ENCODE measurements at places on chromosomes 2 and 18.

- DNase-seq = no peak
These were observed 9.9 kb downstream of the OTX1 start for GRCh38 chr2:63060472-63060991.

DNA sequence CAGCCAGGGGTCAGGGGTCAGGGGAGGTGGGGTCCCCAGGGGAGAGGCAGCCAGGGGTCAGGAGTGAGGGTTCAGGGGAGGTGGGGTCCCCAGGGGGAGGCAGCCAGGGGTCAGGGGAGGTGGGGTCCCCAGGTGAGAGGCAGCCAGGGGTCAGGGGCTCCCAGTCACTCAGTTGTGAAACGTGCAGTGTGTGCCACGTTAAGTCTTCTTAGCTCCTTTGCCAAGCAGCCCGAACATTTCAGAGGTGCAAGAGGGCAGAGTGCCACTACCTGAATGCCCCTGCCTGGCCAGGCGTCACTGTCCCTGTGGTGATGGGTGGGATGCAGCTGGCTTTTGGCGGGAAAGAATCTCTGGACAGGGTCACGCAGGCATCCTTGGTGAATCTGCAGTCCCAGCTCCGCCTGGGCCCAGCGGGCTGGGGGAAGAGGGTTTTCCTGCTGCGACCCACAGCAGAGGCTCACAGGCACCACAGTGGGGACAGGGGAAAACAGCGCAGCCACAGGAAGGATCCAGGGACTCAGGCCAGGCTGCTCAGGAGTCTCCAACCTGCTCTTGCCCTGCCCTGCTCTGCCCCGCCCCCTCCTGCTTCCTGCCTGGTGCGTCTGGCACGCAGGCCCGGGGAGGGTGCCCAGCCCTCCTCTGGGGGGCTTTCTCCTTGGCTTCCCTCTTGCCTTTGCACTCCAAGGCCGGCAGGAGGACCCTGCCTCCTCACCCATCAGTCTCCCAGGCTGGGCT is 188.3 kb downstream of the TWIST2 start:
- DNase-seq = no peak

- no peak for DNase-seq
These were observed 2896.1 kb upstream of the TEKT4 start for GRCh38 chr2:91975130-91975491.

DNA sequence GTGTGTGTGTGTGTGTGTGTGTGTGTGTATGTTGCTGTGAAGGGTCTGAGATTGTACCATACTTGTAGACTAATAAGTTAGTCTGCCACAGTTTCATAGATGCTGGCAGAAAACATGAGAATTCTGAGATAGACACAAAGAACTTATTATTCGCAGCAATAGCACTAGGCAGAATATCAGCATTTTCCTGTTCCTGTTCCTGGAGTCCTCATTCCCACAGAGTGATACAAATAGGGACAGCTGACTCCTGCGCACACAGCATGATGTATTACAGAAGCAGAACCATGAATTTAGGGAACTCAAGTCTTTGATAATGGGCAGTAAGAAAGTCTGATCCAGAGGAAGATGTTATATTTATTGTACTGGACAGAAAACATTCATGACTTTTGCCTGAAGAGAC is 1466.3 kb downstream of the DPP10 start:
- no peak for DNase-seq

DNA sequence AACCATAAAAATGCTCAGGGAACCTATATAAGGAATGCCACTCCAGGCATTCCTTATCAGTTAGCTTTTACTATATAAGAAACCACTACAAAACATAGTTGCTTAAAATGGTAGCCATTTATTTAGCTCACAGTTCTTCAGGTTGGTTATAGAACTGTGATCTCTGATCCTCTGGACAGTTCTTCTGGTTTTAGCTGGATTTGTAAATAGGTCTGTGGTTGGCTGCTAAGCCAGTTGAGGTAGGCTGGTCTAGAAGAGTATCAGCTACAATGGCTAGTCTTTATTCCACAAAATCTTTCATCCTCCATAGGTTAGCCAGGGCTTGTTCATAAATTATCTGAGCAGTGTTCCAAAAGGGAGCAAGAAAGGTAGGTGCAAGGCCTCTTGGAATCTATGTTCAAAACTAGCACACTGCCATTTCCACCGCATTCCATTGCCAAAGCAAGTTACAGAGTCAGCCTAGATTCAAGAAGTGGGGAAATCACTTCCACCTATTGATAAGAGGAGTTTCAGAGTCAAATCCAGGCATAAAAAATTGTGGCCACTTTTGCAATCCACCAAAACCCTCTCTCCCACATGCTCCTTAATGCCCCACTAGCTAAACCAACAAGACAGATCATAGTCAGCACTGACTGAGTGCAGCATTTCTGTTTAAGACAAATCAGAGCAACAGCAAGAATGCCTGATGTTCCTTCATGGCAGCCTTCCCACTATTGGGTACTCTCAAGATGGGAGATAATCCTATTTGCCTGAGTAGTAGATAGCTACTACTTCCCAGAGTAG is 146.4 kb downstream of the IRS1 start:
- no peak for DNase-seq

DNA sequence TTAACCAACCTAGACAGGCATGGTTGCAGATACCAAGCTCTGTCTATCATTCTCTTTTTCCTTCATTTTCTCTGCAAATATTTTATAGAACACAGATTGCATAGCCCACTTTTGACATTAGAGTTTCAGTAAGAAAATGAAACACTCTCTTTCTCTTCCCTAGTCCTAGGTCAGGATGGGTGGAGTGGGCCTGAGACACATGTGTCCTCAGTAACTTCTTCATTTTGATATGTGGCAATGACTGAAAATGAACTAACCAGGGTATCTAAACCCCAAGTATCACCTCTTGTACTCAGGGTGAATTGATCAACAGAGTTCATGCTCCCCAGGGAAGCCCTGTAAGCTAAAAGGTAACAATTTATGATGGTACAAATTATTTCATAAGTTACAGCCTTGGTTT is 37.0 kb upstream of the KYNU start:
- no peak for DNase-seq

DNA sequence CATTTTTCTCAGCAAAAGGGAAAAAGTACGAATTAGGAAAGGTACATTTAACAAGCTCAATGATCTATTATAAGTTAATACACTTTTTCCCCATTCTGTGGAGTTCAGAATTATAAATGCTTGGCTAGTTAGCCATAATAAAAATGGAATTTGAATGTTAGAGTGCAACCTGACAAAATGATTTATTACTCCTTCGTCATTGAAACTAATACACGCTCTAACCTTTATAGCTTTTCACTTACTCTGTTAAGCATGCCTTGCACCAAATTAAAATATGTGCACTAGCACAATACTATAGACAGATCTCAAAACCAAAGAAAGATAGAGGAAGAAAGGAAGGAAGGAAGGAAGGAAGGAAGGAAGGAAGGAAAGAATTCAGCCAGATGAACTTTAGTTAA is 46.1 kb upstream of the FRZB start:
- DNase-seq = no peak

DNA sequence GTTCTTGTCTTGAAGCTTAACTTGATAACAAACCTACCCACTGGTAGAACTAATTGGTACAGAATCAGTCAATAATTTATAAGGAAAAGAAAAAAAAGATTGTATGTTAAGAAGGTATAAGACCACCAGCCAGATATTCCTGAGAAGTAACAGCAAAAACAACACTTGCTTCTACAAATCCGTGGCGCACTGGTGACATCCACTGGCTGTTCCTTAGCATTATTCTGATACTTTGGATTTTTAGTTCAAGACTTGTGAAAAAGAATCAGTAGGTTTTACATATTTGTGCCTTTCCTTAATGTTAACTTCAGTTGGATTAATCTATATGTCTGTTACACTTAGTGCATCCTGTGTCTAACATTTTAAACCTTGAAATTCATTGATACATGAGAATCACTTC is 141.8 kb downstream of the GRB14 start:
- DNase-seq = no peak

DNA sequence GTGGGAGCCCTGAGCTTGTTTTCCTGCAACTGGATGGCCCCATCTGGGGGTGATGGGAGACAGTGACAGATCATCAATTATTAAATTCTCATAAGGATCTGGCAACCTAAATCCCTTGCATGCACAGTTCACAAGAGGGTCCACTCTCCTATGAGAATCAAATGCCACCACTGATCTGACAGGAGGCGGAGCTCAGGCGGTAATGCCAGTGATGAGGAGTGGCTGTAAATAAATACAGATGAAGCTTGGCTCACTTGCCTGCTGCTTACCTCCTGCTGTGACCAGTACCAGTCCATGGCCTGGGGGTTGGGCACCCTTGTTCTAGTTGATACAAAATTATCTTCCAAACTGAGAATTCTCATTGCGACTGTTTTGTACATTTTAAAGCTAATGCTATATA is 258.6 kb downstream of the CTNNA2 start:
- no peak for DNase-seq

GRCh38 chr18:49223837-49224529 is 236.5 kb downstream of the DYM start:
- DNase-seq = no peak

- no peak for DNase-seq
These were observed 5.4 kb downstream of the CTAGE1 start for GRCh38 chr18:22412176-22412911.

DNA sequence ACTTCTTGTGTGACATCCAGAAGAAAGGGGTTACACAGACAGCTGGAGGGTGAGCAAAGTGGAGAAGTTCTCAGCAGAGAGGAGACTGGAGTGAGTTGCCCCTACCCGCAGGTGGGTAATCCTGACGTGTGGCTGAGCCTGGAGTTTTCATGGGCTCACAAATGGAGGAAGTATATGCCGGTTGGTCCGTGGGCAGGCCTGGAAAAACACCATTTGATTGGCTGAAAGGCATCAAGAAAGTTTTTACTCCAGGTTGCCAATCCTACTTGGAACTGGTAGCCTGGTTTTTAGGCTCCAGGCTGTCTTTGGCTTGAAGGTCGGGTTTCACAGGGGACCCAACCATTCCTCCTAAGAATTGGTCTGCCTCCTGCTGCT is 1177.4 kb upstream of the LRRTM1 start:
- no peak for DNase-seq

GRCh38 chr2:151260573-151261230 is 961 bp downstream of the RBM43 start:
- DNase-seq = no peak

DNA sequence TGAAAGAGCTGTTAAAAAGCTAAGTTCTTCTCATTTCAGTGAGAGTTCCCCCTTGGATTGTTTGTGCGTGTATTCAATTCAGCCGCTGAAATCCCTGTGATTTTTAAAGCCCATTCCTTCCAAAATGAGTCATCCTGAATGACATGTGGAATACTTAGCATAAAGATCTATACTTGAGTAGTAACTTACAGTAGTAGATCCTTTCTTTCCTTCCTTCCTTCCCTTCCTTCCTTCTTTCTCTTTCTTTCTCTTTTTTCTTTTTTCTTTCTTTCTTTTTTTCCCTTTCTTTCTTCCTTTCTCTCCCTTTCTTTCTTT is 18.2 kb upstream of the SOX11 start:
- no peak for DNase-seq

GRCh38 chr2:41854227-41854626 is 193.6 kb upstream of the PKDCC start:
- no peak for DNase-seq

- no peak for DNase-seq
These were observed 13.0 kb downstream of the DTNA start for GRCh38 chr18:34723143-34723542.

DNA sequence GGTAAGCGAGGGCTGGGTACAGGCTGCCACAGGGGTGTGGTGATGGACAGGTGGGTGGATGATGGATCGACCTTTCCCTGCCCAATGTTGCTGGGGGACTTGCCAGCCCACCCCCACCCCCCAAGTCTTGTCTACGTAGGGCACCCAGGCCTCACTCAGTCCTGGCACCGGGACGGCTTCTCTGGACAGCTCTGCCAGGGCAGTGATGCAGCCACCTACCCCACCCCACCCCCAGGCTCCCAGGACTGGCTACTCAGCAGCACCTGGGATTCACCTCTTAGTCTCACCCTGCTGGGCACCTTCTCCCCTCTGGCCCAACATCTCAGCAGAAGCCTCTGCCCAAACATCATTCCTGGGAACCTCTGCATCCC is 55.7 kb downstream of the ANKMY1 start:
- DNase-seq = no peak

DNA sequence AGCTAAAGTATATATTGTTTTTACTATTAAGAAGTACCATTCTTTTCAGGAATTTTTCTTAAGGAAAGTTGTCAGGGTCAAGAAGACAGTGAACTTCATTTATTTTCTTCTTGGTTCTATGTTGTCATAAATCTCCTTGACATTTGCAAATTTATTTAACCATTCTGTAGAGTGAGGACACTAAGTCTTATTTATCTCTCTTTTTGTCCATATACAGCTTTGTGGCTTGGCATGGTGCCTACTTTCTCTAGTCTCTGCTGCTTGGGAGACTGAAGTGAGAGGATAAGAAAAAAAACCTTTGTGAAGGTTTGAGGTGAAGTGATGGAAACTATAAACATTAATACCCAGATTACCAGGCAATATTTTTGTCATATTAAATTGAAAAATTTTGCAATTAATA is 1389.4 kb downstream of the SUCLG1 start:
- no peak for DNase-seq

DNA sequence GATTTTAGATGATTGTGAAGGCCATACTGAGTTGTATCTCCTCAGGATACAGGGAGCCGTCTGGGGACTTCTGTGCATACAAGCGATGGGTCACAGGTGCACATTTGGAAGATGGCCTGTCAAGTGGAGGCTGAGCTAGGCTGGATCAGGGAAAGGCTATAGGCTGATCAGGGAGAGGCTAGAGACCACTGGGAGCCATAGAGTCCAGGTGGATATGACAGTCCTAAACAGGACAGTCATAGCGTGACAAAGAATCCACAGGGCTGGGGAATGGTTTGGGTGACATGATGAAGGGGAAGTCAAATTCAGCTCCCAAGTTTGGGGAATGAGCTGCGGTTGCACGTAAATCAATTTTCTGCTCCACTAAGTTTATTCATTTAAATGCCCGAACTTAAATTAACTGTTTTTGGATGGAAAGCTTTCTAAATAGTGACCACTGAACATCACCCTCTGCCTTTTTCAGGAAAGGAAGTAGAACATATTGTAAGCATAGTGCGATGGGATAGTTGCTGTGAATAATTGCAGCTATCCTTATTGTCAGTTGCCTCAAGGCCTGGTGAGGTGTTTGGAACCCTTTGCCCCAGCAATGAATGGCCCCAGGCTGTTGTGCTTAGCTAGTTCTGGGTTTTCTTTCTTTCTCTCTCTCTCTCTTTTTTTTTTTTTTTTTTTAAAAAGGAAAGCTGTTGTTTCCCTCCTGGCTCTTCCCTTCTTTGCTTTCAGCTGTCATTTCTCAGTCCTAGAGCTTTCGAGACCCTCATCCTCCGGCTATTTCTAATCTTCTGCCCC is 50.5 kb downstream of the KLHL29 start:
- no peak for DNase-seq

- no peak for DNase-seq
These were observed 8.7 kb downstream of the TMEM169 start for GRCh38 chr2:216090369-216090786.

- no peak for DNase-seq
These were observed 41.6 kb upstream of the RALBP1 start for GRCh38 chr18:9433671-9434121.

All from stimulated activated CD4-positive, alpha-beta T cell treated with anti-CD3 and anti-CD28 coated beads, TNF-alpha, amount 100 ng/mL, for 4 hours (primary cell).